ENCODE measurements at places on chromosomes 7 and 10.

- DNase-seq, result no peak
These were observed 159.2 kb downstream of the RNF216 start for GRCh38 chr7:5622286-5622685.

GRCh38 chr7:77320137-77320536 lies 96.0 kb downstream of the GSAP start:
- no peak for DNase-seq

DNA sequence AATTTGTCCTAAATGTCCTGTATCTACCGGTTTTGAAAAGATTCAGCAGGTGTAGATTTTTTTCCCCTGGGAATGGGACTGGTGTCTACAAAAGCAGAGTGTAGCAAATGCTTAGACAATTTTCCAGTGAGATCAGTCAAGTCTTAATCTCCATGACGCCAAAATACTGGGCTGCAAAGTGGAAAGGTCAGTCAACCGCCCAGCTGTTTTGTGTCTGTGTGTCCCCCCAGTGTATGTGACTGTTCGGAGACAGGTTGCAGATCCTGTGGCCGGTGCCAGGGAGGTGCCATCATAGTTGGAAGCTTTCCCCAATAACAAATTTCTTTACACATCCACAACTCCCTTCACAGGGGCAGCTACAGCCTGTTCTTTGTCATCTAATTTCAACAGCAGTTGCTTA lies 263.8 kb downstream of the ARHGAP12 start:
- no peak for DNase-seq

DNA sequence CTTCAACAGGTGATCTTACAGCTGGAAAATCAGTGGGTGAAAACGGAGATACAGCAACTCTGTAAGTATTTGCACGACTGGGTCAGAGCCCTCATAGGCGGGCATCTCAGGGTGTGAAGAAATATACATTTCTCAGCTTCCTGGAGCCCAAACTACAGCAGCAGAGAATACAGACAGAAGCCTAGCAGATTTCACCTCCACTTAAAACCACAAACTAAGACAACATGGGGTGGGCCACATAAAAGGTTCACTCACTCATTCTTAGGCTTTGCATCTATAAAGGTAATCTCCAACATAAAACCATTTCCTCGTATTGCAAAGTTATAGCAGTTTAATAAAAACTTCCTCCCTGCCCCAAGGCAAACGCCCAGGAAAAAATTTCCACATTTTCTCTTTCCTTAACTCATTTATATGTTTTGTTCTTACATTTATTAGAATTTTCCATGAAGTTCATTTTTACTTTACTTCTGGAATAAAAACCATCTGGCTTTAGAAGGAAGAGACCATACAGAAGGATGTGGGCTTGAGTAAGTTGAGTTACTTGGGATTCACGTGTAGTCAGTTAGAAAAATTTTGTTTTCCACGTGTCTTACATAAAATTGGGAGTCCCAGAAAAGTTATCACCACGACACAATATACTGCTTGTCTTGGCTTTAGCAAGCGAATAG lies 327.1 kb downstream of the FRMD4A start:
- DNase-seq, result no peak

DNA sequence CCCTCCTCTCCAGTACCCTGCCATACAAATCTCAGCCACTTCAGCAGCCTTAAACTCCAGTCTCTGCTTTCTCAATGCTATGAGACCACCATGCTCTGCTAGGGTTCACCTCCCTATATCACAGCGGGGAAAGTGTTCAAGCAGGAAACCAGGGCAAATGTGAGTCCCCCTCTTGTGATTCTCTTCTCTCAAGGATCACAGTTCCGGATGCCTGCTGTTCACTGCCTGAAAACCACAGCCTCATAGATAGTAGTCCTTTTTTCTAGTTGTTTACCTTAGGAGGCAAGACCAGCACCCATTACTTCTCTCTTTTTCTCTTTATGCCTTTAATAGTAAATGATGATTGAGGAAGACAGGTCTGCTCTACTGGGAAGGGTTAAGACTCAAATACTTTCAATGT lies 100.8 kb downstream of the SGMS1 start:
- no peak for DNase-seq

- no peak for DNase-seq
These were observed 282.8 kb downstream of the SNX10 start for GRCh38 chr7:26574476-26574875.

DNA sequence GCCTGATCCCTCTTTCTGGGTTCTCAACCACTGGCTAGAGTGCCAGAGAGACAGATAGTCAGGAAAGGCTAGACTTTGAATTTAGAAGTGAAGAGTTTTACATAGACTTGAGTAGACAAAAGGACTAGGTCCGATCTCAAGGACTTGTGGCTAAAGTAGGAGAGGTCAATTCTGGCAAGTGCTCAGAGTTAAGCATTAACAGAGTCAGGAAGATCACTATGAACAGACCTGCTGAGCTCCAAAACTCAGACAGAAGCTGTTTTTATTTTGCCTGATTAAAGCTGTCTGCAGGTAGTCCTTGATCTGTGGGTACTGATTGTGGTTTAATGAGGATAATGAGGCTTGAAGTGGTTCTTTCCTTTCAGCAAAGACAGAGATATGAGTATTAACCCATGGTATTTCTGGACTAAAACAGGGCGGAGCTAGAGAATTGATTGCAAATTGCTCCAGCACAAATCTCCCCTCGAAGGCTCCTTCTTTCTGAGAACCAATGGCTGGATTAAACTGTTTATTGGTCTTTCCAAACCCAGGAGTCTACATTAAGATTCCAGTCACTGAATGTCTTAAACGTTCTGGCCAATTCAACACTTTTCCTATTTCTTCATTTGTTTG lies 423.2 kb downstream of the IPMK start:
- DNase-seq, result no peak

GRCh38 chr7:151398446-151399304 lies 11.2 kb downstream of the WDR86 start:
- no peak for DNase-seq

DNA sequence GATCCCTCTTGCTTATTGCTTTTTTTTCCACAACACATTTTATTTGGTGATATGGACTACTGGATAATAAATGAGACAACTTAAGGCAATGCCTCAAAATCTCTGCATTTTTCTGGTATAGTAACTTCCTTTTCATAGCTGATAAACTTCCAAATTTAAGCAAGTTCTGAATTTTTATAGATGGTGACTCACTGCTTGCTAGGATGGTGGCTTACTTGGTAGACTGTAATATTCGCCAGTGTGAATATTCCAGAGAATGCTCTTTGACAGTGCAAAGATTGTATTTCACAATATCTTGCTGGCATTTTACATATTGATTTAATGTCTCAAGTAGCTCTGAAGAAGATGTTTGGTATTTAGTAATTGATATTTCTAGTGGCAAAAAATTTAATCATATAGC lies 472.4 kb downstream of the TFEC start:
- DNase-seq, result no peak

- DNase-seq, result no peak
These were observed 18.3 kb downstream of the TACR2 start for GRCh38 chr10:69398466-69398865.

- peak; percentile 60 for DNase-seq
These were observed 27.0 kb downstream of the MMD2 start for GRCh38 chr7:4931943-4932342.

- DNase-seq, result no peak
These were observed 3.1 kb downstream of the ZNF777 start for GRCh38 chr7:149457766-149458165.

- DNase-seq, result peak; percentile 87
These were observed 54.4 kb downstream of the SH3PXD2A start for GRCh38 chr10:103800789-103801540.
